ENCODE measurements at places on chromosomes 2 and 18. TPM values are rescaled to one million over a fixed set of nuclear protein-coding genes. Genes with fewer than 3 reads are reported as not detected.

Gene SRD5A2
- not detected for total RNA-seq

Gene ZAP70
- 4.8 TPM for total RNA-seq

Gene UGT1A10
- total RNA-seq = not detected

Gene LOXHD1
- total RNA-seq = not detected

Gene GKN2
- not detected for total RNA-seq

Gene GCG
- total RNA-seq = not detected

Gene INPP5D
- total RNA-seq = 247 TPM

Gene SLC25A12
- total RNA-seq = 22.2 TPM

Gene RANBP2
- 66.7 TPM for total RNA-seq

Gene TRABD2A
- 4.5 TPM for total RNA-seq

Gene INPP1
- 4.2 TPM for total RNA-seq

Gene ANTXR1
- total RNA-seq = not detected

Gene IL1R1
- total RNA-seq = not detected

Gene GPR17
- total RNA-seq = not detected

Gene LOXL3
- total RNA-seq = 1.4 TPM

Gene UBXN4
- 107 TPM for total RNA-seq

Gene SLC40A1
- 0.20 TPM for total RNA-seq

Gene C2orf92
- total RNA-seq = 8.9 TPM

Gene MYL1
- not detected for total RNA-seq

Gene ATP6V1B1
- not detected for total RNA-seq

Gene ADGRF3
- 1.0 TPM for total RNA-seq

Gene SERPINB3
- not detected for total RNA-seq

Gene CHST9
- not detected for total RNA-seq

Gene IKZF2
- total RNA-seq = 51.5 TPM

Gene OSR1
- not detected for total RNA-seq

Gene ASB3
- total RNA-seq = 16.3 TPM

Gene DGKD
- total RNA-seq = 140 TPM

Gene SLC39A6
- total RNA-seq = 17.6 TPM

Gene EFEMP1
- total RNA-seq = not detected

Gene PLA2R1
- not detected for total RNA-seq

Gene MYCN
- total RNA-seq = not detected

Gene CABYR
- 2.8 TPM for total RNA-seq

Gene ERBB4
- total RNA-seq = not detected

Gene ENOSF1
- 23.8 TPM for total RNA-seq

Gene CXCR1
- not detected for total RNA-seq

Gene FEV
- total RNA-seq = not detected

Gene TUBB8B
- total RNA-seq = not detected

Gene KCNJ13
- not detected for total RNA-seq

Gene RABL2A
- 47.1 TPM for total RNA-seq

Gene RMDN2
- 7.0 TPM for total RNA-seq

Gene SPEG
- total RNA-seq = 0.42 TPM

Gene CRYBA2
- not detected for total RNA-seq

Gene LRP1B
- total RNA-seq = not detected

Gene GALNT3
- total RNA-seq = 14.4 TPM

Gene AGXT
- not detected for total RNA-seq
